ENCODE measurements at places on chromosomes 6 and 20. TPM values are rescaled to one million over a fixed set of nuclear protein-coding genes. Genes with fewer than 3 reads are reported as not detected.

DNA sequence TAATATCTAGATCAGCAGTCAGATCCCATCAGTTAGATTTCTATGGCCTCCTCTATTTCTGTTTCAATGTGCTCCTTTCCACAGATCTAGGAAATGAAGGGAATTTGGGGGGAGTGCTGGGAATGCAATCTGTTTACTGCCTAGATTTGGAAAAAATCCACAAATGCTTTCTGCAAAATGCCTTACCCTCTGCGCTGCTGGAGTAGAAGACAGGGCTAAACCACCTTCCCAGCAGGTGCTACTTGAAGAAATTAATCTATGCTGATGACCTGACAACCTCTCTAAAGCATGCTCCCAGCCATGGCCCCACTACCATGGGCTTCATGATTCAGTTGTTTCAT is 46.2 kb downstream of the LY86 start:
- no peak for ATAC-seq

DNA sequence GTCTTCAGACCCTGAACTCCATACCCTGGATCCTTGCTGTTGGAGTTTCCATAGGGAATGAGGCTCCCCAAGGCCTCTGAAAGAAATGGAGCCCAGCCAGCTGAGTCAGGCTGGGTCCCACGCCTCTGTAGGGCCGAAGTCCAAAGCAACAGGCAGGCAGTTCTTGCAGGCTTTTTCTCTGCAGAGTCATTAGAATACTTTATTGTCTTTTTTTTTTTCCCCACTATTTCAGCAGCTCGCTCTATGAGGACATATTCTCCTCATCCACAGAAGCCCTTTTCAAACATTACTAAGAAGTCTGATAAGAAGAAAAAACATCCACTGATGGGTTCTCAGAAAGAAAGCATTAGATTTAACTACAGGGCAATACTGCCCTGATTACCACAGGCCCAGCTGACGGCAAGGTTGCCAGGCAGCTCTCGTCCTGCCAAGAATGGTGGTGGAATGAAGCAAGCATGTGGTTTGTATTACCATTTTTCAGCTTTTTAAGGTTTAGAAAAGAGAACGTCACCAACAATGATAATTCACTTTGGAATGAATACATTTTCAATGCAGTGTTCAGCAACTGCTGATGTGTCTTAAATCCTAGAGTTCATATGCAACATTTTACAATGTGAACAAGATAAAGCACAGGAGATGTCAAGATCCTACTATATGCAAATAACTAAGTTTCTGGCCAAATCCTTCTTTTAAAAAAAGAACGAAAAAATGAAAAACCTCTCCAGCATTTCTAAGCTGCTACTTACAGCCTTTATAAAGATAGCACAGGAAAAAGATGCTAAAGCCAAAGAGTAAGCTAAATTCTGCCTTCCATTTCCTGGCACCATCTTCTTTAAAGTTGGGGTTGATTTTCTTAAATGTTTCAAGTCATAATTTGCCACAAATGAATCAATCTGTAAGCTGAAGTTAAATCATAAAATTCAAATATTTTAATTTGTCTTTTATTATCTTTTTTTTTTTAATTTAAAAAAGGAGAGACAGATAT is 223.6 kb upstream of the CITED2 start:
- ATAC-seq: peak; percentile 28

GRCh38 chr6:116472706-116473105 is 11.5 kb downstream of the CALHM6 start:
- ATAC-seq: no peak

DNA sequence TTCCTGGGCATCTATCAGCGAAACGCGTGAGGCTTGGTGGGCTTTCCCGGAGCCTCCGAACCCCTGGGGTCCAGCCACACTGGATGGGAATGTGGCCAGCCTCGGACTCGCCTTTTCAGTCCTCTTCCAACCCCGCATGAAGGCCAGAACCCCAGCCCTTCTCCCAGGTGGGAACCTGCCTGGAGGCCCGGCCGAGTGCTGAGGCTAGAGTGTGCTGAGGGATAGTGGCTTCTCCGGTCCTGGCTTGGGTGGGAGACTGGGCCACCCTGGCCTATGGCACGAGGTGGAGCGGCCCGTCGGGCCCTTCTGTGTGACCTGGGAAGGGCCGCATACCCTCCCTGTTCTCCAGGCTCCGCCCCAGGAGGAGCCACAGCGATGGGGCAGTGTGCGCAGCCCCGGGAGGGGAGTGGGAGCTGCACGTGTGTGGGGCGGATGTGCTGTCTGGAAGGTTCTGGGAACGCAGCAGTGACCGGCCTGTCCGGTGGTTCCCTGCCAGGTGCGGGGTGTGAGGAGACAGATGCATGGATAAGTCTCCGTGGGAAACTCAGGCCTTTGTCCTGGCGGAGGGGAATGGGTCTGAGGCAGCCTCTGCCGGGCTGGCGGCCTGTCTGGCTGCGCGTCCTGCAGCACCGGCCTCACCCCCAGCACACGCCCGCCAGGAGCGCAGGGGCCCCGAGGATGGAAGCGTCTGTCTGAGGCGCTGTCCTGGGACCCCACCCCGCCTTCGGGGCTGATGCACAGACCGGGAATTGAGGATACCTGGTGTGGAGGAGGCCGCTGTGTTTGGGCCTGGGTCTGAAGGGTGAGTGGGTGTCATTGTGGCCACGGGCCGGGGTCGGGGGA is 1.1 kb upstream of the BHLHE23 start:
- ATAC-seq: peak; percentile 5

DNA sequence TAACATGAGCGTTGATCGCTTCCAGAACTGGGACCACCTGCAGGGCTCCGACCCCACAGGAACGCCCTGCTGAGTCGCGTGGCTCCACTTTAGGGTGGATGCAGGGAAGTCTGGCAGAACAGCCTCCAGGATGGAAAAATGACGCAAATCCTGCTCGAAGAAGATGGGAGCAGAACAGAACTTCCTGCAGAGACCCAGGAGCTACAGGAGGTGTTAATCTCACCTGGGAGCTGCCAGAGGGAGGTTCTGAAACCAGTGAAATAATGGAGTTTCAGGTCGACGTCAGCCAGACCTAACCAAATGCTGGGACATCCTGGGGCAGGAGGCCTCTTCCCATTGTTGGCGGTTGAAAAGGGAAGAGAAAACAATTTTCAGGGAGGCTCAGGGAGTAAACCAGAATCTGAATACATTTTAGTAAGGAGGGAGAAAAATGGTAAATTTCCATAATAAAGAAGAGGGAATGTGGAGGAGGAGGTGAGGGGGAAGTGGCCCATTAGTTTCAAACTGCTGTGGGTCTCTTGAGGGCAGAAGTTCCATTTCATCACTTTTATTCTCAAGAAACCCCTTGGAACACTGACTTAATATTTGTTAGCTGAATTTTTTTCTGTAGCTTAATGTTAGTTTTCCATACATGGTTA is 558.4 kb upstream of the CDH4 start:
- ATAC-seq: no peak

DNA sequence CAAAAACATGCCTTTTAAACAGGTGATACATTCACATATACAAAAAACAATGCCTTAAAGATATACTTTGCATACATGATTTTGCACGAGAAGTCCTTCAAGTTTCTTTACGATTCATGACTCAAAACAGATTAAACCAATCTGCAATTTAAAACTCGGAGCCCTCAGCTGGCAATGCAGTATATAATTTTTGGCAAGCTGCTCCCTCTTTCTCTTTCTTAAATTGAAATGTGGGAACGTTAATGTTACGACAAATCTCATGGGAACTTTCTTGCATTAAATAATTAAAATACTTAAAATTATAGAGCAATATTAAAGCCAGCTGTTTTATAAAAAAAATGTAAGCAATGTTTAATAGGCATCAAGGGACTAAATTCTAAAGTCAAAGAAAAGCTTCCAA is 334.6 kb downstream of the ESR1 start:
- no peak for ATAC-seq

DNA sequence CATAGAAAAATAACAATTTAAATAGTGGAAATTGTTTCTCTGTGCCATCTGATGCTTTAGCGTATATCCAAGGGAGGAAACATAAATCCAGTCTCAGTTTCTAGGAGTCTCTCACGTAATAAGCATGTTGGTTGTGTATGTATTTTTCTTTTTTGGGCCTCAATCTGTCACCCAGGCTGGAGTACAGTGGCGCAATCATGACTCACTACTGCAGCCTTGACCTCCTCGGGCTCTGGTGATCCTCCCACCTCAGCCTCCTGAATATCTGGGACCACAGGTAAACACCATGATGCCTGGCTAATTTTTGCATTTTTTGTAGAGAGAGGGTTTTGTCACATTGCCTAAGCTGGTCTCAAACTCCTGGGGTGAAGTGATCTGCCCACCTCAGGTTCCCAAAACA is 78.6 kb upstream of the PLN start:
- ATAC-seq: no peak

- ATAC-seq: no peak
Observed at GRCh38 chr6:119132261-119132981, 54.0 kb upstream of the FAM184A start.

- no peak for ATAC-seq
Observed at GRCh38 chr6:15539722-15540270, 123.0 kb downstream of the DTNBP1 start.

GRCh38 chr20:21265261-21266190 is 37.6 kb upstream of the XRN2 start:
- ATAC-seq: no peak

DNA sequence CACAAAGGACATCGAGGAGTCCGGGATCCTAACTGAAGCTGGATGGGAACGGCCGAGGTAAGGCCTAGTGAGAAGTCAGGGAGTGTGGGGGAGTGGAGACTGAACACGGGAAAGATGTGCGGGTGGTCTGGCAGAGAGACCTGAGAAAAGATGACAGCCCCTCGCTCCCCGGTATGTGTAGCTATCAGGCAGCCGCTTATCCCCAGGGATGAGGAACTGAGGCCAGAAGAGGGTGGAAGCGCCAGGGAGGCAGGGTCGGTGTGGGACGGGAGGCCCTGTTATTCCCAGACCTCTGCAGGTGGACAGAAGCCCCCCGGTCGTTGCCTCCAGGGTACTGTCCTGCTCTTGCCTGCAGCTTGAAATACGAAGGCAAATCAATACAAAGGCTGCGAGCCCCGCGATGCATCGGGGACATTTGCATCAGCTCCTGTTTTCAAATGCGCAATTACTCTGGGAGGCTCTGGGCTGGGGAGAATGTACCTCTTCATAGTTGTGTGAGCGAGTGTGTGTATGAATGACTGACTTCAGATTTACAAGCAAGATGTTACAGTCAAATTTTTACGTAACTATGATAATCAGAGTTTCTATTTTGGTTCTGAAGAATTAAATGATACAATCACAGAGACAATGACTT is 221.3 kb downstream of the QKI start:
- ATAC-seq: no peak

- peak; percentile 90 for ATAC-seq
Observed at GRCh38 chr6:31473780-31474761, 23.9 kb upstream of the MICB start.

DNA sequence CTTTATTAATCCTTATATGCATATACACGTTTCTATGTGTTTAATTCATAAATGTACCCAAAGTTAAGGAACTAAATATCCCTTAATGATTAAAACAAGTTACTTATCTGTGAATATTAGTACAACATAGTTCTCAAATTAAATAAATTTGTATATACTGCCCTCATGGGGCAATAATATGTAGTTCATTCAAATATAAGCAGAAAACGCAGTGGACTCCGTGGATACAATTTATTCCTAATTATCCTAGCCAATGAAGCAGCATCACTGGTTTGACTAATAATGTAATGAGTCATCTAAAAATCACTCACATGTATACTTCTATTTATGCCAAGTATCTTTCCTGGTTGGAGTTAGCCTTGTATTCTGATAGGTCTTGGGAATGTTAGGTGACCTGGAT is 111.6 kb downstream of the TBC1D32 start:
- peak; percentile 69 for ATAC-seq

DNA sequence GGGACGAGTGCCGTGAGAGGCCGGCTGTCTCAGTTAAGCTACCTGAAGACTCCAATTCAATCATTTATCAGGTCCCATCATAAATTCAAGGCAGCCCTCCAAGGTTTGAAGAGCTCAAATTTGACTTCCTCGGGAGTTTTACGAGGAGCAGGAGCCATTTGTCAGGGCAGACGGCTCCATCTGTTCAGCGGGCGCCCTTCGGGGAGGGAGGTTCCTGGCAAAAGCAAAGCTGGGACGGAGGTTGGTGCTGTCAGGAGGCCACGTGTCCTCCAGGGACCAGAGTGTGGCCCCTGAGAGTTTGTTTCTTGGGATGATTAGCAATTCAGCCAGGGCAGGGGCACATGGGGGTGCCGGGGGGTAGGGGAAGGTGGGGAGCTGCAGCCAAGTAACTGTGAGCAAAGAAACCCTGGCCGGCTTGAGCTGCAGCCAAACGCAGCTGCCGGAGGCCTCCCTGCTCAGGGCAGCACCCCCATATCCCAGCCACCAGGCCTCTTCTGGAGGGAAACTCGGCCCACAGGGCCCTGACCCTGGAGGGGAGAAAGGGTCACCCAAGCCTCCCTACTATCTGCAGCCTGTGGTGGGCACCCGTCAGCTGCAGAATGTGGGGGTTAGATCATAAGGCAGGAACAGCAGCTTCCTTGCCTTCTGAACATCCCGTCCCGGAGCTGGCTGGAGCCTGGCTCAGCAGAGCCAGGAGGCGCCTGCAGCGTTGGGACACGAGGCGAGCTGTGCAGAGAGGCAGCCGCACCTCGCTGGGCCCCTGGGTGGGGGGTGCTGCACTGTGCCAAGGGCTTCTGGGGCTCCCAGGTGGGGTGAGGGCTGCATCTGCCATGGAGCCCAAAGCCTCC is 63.6 kb upstream of the GATA5 start:
- no peak for ATAC-seq

DNA sequence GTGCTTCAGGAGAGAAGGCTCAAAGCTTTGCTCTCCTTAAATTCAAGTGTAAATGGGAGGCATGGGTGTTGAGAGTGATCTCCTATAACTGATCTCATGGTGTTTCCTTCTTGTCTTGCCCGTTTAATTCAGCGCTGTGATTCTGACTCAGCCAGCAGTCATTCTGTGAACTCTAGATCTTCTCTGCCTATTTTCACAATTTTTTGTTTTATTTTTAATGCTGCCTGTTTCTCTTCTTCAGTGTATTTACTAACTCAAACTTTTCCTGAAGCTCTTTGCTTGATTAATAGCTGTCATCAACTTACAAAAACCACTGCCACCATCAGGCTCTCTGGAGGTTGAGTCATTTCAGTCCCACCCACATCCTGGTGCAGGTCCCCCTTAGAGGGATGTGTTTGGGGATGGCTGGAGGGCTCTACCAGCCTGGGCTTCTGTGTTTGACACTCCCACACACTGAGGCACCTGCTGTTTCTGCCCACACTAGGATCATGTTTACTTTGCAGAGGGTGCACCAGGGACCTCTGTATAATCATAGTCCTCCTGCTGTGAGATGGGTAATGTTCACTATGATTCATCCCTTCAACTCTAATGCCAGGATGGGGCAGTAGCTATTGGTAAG is 94.0 kb downstream of the SHLD1 start:
- ATAC-seq: no peak

The PKIB gene
- 0.88 TPM for total RNA-seq

The TRAM2 gene
- total RNA-seq: 3.5 TPM

The MYH7B gene
- not detected for total RNA-seq

The FAM217A gene
- not detected for total RNA-seq

The ZC2HC1B gene
- not detected for total RNA-seq
